Effector memory CD8-positive, alpha-beta T cell (primary cell): ENCODE measurements at places on chromosomes 6 and 20.

DNA sequence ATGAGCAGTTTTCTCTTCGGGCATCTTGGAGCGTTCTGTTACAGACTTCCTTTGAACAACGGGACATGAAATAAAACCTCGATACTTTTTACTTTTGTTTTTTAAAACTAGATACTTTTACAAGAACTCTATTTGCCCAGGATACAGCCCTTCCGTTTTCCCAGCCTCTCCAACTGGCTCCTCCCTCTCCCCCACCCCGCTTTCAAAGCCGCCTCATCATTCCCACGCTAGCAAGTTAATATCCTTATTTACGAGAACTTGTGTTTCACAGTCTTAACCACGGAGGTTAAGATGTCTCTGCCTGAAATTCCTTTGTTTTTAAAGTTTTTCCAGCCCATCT lies 241 bp upstream of the CFAP206 start:
- H3K4me3 ChIP-seq: peak overlapping the region; percentile 87
- H3K4me1 ChIP-seq: peaks cover 6% of the 10 kb centered on the region
- H3K36me3 ChIP-seq: peaks cover 9% of the 10 kb centered on the region
- H3K27ac ChIP-seq: peak overlapping the region; percentile 90

GRCh38 chr6:147108259-147108910 lies 95.8 kb upstream of the STXBP5 start:
- H3K4me3 ChIP-seq: no peak overlapping the region
- no peaks in the 10 kb centered on the region for H3K36me3 ChIP-seq
- DNase-seq: no peak
- no peak overlapping the region for H3K27ac ChIP-seq
- H3K4me1 ChIP-seq: peaks cover 14% of the 10 kb centered on the region

GRCh38 chr6:89799096-89799495 lies 20.5 kb downstream of the MDN1 start:
- DNase-seq: no peak
- H3K4me1 ChIP-seq: peaks cover 15% of the 10 kb centered on the region
- no peaks in the 10 kb centered on the region for H3K27me3 ChIP-seq
- H3K36me3 ChIP-seq: peaks cover 52% of the 10 kb centered on the region
- H3K4me3 ChIP-seq: no peak overlapping the region
- peak overlapping the region; percentile 63 for H3K27ac ChIP-seq

- H3K36me3 ChIP-seq: peaks cover 56% of the 10 kb centered on the region
- H3K4me1 ChIP-seq: peaks cover 53% of the 10 kb centered on the region
- peak overlapping the region; percentile 94 for H3K4me3 ChIP-seq
- H3K27me3 ChIP-seq: no peaks in the 10 kb centered on the region
Observed at GRCh38 chr6:29941471-29941870, 861 bp upstream of the HLA-A start.

DNA sequence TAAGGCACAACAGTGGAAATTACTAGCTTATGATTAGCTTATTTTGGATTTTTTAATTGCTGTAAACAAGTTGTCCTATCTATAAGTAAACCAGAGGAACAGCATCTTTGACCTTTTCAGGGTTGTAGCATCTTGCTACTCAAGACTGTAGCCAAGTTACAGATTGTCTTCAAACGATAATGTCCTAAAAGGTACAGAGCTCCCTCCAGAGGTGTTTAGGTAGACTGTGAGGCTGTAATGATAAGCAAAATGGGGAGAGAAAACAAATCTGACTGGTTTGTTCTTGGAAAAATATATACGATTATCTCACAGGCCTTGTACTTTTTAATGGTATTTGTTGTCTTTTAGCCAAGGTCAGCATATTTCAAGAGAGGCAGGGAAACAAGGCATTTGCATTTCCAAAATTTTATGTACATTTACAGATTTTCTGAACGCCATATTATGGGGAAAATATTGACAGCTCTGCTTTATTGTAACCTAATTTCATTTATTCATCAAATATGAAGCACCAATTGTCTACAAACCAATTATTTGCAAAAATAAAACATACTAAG lies 273.4 kb downstream of the MEI4 start:
- no peaks in the 10 kb centered on the region for H3K36me3 ChIP-seq
- no peak overlapping the region for H3K27ac ChIP-seq
- no peaks in the 10 kb centered on the region for H3K27me3 ChIP-seq
- no peak for DNase-seq
- H3K4me1 ChIP-seq: no peaks in the 10 kb centered on the region
- no peak overlapping the region for H3K4me3 ChIP-seq

DNA sequence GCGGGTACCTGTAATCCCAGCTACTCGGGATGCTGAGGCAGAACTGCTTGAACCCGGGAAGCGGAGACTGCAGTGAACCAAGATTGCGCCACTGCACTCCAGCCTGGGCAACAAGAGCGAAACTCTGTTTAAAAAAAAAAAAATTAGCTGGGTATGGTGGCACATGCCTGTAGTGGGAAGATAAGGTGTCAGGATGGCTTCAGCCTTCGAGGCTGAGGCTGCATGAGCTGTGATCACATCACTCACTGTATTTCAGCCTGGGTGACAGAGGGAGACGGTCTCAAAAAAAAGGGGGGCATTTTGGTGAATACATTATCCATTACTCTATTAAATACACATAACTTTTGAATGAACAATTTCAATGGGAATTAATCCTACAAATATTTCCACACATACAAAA lies 32.4 kb downstream of the SNX3 start:
- peaks cover 21% of the 10 kb centered on the region for H3K36me3 ChIP-seq
- H3K27me3 ChIP-seq: no peaks in the 10 kb centered on the region
- H3K4me1 ChIP-seq: peaks cover 12% of the 10 kb centered on the region
- no peak overlapping the region for H3K4me3 ChIP-seq
- no peak overlapping the region for H3K27ac ChIP-seq
- DNase-seq: no peak

GRCh38 chr6:70282312-70282918 lies 20.5 kb downstream of the COL9A1 start:
- no peak overlapping the region for H3K27ac ChIP-seq
- no peaks in the 10 kb centered on the region for H3K4me1 ChIP-seq
- H3K27me3 ChIP-seq: peaks cover 40% of the 10 kb centered on the region
- peaks cover 2% of the 10 kb centered on the region for H3K36me3 ChIP-seq
- H3K4me3 ChIP-seq: no peak overlapping the region

DNA sequence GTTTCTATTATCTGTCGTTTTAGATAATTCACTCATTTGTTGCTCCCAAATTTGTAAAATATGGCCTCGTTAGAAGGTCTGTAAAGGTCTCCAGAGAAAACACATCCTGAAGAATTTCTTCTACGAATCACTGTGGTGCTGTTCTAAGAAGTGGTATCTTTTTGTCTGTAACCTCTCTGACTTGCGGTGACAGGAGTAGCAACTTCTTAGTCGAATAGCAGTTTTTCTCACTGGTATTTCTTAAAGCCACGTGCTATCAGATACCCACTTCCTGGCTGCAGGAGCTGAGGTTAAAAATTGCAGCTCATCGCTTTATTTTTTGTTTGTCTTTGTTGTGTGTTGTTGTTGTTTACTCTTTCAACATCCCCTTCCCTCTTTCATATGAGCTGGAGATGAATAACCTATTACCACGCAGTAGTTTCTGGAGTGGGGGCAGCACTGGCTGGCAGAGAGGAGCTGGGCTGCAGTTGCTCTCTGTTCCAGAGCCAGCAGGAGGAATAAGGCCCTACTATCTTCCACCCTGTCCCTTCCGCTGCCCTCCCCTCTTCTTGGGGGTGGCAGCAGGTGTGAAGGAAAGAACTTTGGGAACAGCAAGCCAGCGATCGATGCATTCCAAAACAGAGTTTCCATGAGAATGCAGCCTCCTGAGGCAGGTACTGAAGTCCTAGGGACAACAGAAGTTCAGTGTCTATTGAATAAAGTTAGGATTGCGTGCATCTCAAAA lies 64.7 kb downstream of the C6orf118 start:
- no peaks in the 10 kb centered on the region for H3K36me3 ChIP-seq
- H3K27ac ChIP-seq: no peak overlapping the region
- no peak overlapping the region for H3K4me3 ChIP-seq
- no peak for DNase-seq

- H3K27ac ChIP-seq: no peak overlapping the region
- no peaks in the 10 kb centered on the region for H3K4me1 ChIP-seq
- DNase-seq: no peak
- H3K4me3 ChIP-seq: no peak overlapping the region
Observed at GRCh38 chr6:139823099-139823807, 448.8 kb upstream of the CITED2 start.

- no peaks in the 10 kb centered on the region for H3K4me1 ChIP-seq
- no peak overlapping the region for H3K27ac ChIP-seq
- DNase-seq: no peak
- no peaks in the 10 kb centered on the region for H3K27me3 ChIP-seq
- no peaks in the 10 kb centered on the region for H3K36me3 ChIP-seq
Observed at GRCh38 chr6:67642582-67642981, 992.5 kb upstream of the ADGRB3 start.

DNA sequence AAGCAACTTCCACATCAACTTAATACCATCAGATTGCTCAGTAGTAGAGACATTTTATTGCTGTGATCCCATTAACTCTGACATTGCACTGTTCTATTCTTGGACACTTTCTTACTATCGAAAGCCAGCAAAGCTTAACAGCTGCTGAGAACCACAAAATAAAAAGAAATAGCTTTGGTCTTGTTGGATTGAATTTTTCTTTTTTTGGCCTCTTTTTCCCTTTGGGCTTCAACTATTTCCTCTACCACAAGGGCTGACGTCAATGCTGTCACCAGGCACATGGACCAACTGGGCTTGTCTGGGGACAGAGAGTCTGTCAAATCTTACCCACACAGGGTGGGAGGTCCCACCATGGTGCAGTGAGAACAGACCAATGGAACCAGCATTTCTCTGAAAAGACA lies 63.4 kb upstream of the ENPP5 start:
- H3K27me3 ChIP-seq: no peaks in the 10 kb centered on the region
- DNase-seq: no peak
- no peak overlapping the region for H3K27ac ChIP-seq
- H3K4me1 ChIP-seq: no peaks in the 10 kb centered on the region
- no peaks in the 10 kb centered on the region for H3K36me3 ChIP-seq

- peaks cover 3% of the 10 kb centered on the region for H3K36me3 ChIP-seq
Observed at GRCh38 chr6:45718871-45719270, 296.8 kb downstream of the CLIC5 start.

DNA sequence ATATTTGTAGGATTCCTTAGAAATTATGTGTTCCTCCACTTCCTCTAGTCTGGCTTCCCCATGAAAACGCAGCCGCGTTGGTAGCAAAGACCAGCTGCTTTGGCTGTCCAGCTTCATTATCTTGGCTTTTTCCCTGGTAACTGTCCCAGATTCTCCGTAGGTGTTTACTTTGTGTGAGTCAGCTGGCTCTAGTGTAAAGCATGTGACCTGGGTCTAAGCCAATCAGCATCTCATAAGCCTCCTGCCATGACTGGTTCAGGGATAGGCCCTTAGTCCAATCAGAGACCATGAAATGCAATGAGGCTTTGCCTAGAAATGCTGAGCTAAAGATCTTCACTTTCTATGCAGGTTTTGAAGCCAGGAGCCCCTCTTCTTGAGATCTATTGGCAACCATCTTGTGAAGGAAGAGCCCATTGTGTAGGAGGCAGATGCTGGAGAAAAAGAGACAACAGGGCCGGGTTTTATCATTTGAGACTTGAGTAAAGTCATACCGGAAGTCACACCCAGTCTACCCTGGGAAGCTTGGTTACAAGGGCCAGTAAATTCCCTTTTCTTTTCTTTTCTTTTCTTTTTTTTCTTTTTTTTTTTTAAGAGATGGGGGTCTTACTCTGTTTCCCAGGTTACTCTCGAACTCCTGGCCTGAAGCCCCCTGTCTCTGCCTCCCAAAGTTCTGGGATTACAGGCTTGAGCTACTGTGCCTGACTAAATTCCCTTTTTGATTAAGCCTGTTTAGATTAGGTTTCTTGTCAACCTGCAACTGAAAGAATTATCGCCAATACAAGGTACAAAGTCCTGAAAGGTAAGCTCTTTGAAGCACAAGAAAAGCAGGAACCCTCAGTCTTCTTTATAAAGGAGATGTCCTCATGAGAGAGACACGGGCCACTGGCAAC lies 256.5 kb upstream of the RREB1 start:
- no peak for DNase-seq
- H3K4me1 ChIP-seq: peaks cover 4% of the 10 kb centered on the region
- H3K27ac ChIP-seq: no peak overlapping the region
- peaks cover 35% of the 10 kb centered on the region for H3K27me3 ChIP-seq
- H3K36me3 ChIP-seq: peaks cover 3% of the 10 kb centered on the region

DNA sequence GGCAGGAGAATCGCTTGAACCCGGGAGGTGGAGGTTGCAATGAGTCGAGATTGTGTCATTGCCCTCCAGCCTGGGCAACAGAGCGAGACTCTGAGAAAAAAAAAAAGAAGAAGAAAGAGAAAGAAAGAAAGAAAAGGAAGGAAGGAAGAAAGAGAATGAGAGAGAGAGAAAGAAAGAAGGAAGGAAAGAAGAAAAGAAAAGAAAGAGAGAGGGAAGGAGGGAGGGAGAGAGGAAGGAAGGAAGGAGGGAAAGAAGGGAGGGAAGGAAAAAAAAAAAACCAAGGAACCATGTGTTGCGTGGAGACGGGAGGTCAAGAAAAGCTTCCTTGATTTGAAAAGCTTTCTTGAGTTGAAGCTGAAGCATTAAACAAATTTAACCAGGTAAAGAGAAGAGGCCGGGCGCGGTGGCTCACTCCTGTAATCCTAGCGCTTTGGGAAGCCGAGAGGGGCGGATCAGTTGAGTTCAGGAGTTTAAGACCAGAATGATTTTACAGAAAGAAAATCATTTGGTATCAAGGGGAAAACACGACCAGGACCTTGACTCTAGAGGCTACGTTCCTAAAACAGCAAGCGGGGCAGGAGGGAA lies 90.5 kb upstream of the PRSS16 start:
- peak overlapping the region; percentile 99 for H3K27ac ChIP-seq
- peaks cover 31% of the 10 kb centered on the region for H3K36me3 ChIP-seq
- H3K4me3 ChIP-seq: peak overlapping the region; percentile 78
- DNase-seq: no peak
- H3K4me1 ChIP-seq: peaks cover 21% of the 10 kb centered on the region

- H3K4me1 ChIP-seq: peaks cover 3% of the 10 kb centered on the region
- no peak overlapping the region for H3K27ac ChIP-seq
Observed at GRCh38 chr6:98764373-98764911, 69.9 kb upstream of the POU3F2 start.

DNA sequence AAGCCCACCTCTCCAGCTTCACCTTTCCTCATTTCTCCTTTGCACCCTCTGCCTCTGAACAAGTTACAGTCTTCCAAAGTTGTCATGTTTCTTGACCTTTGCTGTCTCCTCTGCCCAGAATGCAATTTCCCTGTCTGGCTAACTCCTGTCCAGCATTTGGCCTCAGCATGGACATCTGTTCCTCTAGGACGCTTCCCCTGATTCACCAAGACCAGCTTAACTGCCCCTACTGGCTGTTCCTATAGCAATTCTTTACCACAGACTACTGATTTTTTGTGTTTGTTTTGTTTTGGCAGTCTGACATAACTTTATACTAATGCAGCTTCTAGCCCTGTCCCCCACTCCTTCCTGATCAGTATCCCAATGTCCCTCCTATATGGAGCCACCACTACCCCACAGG lies 13.4 kb downstream of the GNL1 start:
- H3K27me3 ChIP-seq: no peaks in the 10 kb centered on the region
- H3K4me3 ChIP-seq: peak overlapping the region; percentile 89
- no peak for DNase-seq
- peak overlapping the region; percentile 89 for H3K27ac ChIP-seq
- H3K36me3 ChIP-seq: peaks cover 40% of the 10 kb centered on the region
